A673 (cell line): ENCODE measurements at places on chromosomes 7 and 10. TPM values are rescaled to one million over a fixed set of nuclear protein-coding genes. Genes with fewer than 3 reads are reported as not detected.

Gene SLC13A4
- total RNA-seq = not detected in 2 replicates

Gene GPR85
- total RNA-seq = 0.32 TPM in 1 of 2 replicates, not detected in the other

Gene C10orf143
- 1.8 and 2.0 TPM in 2 replicates for total RNA-seq

Gene GRM8
- total RNA-seq = 0.72 and 0.80 TPM in 2 replicates

Gene CNTNAP2
- total RNA-seq = 47.8 and 60.0 TPM in 2 replicates

Gene PAX4
- not detected in 2 replicates for total RNA-seq

Gene BHLHA15
- total RNA-seq = 0.64 and 1.3 TPM in 2 replicates

Gene NSUN5
- total RNA-seq = 28.9 and 32.7 TPM in 2 replicates

Gene GPR37
- 0.42 and 0.67 TPM in 2 replicates for total RNA-seq

Gene MINDY4
- 3.8 and 4.0 TPM in 2 replicates for total RNA-seq

Gene MSMB
- not detected in 2 replicates for total RNA-seq

Gene OPALIN
- total RNA-seq = not detected in 2 replicates

Gene DRGX
- total RNA-seq = not detected in 2 replicates

Gene CFAP46
- total RNA-seq = 1.3 and 1.9 TPM in 2 replicates

Gene TLX1
- 0.17 TPM in 1 of 2 replicates, not detected in the other for total RNA-seq

Gene PON1
- not detected in 2 replicates for total RNA-seq

Gene PHKG1
- 2.0 and 2.3 TPM in 2 replicates for total RNA-seq

Gene CREB3L2
- total RNA-seq = 17.0 and 20.4 TPM in 2 replicates

Gene CAMK1D
- 23.7 and 27.0 TPM in 2 replicates for total RNA-seq

Gene SPDYE1
- total RNA-seq = not detected in 2 replicates

Gene GIMAP6
- total RNA-seq = not detected in 2 replicates
